ENCODE measurements at places on chromosomes 4 and X.

DNA sequence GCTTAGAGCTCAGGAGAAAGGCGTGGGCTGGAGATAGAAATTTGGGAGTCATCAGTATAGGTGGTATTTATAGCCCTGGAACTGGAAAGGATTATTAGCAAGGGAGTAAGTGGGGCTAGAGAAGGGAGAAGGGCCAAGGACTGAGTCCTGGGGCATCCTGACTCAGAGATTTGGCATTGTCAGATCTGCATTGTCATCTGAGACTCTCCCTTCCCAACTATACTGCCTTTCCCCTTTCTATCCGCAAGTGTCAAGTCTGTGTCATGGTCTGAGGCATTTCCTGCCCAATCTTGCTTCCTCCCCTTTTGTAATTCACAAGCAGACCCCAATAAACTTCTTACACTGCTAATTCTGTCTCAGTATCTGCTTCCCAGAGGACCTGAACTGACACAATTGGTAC, 24.4 kb upstream of the SLC25A43 start:
- DNase-seq: no peak

DNA sequence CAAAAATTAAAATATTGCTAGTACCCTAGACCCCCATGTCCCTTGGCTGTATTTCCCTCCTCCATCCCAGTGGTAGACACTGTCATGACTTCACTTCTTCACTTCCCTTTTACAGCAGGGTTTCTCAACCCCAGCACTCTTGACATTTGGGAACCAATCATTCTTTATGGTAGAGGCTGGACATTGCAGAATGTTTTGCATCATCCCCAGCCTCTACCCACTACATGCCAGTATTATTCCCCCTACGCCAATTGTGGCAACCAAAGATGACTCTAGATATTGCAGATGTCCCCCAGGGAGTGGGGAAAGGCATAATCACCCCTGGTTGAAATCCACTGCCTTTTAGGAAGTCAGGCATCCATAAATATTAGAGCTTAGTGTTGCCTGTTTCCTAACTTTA, 138.6 kb downstream of the AMELX start:
- DNase-seq: no peak

DNA sequence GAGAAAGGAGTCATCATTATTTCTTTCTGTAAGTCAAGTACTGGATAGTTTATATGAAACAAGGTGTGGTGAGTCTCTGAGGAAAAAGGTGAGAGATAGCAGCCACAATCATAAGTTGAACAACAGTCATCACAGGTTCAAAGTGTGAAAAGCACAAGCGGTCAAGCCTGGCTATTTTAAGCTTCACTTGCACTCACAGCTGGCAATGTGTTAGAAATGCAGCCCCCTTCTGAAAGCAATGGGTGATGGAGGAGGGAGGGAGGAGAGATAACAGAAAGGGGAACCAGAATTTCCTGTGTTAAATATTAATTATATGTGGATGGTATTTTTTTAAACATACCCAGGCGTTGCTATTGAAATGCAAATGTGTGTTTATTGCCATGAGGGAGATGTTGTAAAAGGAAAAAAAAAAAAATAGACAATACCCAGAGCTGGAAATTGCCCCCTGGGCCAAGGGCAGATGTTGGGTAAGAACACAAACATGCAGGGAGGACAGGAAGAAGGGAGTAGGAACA, 26.9 kb upstream of the BMP3 start:
- DNase-seq: no peak

- no peak for DNase-seq
These were observed 1177.2 kb downstream of the TECRL start for GRCh38 chr4:63232058-63232457.

DNA sequence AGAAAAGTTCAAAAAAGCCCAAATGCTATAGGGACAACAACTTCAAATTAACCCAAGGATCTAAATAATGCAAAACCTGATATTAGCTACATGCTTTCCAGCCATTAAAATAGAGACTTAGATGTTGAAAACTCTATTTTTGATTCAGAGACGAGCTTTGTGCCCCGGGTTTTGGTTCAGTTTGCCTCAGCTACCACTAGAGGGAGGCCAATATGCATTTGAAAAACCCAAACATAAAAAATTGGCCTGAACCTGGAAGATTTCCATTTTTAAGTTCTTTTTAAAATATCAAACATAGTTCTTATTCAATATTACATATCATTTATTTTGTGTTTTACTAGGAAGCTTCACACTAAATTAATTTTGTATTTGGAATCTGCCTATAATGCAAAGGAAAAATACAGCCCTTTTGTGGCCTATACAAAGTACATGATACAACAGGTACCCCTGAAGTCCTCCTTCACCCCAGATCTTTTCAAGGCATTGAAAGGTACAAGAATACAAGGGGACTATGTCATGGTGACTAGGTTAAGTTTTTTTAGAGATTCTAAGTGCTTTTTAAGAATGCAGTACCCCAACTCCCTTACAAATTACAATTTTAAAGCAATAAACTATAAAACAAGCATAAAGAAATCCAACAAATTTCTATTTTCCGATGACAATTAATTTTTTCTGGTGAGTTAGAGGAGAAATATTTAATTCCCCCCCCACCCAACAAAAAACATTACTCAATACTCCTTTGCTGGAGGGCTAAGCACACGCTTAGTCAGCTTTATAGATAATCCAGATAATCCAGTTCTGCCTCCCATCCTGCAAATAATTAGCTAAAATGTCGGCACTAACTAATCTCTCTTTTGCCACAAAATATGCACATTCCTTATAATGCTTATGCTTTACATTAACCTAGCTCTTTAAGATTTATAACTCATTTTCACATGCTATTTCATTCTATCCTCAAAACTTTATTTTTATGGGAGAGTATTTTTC, 97.7 kb upstream of the PTPN13 start:
- DNase-seq: no peak

- DNase-seq: no peak
These were observed 77.6 kb downstream of the PRKG2 start for GRCh38 chr4:81137446-81137845.

- DNase-seq: no peak
These were observed 5.8 kb downstream of the PAPSS1 start for GRCh38 chr4:107714256-107714655.

- DNase-seq: no peak
These were observed 18.5 kb downstream of the EPHA5 start for GRCh38 chr4:65651751-65652150.

- DNase-seq: no peak
These were observed 41.8 kb upstream of the PDLIM5 start for GRCh38 chr4:94409962-94410361.

- DNase-seq: no peak
These were observed 97.8 kb downstream of the PDGFC start for GRCh38 chr4:156873799-156874198.

DNA sequence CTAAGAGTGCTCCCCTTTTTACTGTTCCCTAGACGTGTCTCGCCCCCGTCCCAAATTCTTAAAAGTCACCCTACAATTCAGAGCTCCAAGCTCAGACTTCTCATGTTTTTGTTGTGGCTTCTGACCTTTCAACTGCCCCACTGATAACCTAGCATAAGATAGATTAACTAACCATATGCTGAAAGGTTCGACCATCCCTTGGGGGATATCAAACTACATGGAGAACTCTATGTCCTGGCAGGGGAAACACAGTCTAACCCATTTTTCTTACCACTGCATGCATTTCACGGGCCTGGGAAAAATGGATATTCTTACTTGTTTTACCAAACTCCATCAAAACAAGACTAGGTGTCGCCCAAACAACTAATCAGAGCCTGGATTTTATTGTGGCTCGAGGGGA, 236.4 kb upstream of the MID1 start:
- DNase-seq: no peak

- DNase-seq: no peak
These were observed 131.4 kb downstream of the TRAM1L1 start for GRCh38 chr4:116953947-116954346.

GRCh38 chr4:29277381-29277780, 1442.8 kb upstream of the PCDH7 start:
- no peak for DNase-seq

DNA sequence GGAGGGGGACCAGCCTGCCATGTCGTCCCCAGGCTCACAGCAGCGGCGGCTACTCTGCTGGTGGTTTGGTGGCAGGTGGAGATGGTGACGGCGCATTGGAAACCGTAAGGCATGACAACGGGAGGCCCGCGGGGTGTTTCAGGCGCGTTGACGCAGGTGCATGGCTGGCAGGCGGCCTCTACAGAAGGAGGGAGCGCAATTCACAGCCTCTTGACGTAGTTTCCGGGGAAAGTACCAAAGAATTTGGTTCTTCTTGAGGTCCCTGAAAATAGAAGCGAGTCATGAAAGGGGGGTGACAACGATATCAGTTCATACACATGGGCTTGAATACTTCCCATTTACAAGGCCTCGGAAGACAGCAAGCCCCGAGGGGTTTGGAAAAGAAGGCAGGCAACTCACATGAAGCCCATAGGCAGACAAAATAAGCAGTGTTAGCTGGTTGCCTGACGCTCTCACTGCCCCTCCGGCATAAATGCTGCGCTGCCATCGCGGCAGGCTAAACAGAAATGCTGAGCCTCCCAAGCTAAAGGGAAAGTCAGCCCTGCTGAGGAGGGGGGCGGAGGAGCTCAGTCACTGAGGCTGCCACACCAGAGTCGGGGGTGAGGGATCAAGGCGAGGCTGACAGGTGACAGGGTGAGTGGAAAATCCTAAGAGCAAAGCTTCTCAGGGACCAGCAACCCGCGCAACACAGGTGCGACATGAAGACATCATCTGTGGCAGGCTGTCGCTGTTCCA, 52.3 kb upstream of the PDLIM3 start:
- peak; percentile 60 for DNase-seq

DNA sequence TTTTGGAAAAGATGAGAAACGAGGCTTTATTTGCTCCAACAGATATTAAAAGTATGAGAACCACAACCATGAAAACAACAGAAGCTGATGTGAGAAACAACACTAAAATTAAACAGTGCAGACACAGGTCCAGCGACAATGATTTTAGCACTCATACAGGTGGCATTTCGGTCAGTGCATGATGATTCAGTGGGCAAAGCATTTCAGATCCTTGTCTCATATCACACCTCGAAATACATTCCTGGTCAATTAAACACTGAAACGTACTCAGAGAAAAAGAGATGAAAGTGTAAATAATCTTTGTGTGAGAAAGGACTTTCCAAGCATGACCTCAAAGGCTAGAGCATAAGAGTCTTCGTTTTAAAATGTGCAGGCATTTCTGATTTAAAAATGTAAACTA, 85.2 kb downstream of the ACOX3 start:
- DNase-seq: no peak

- no peak for DNase-seq
These were observed 97.8 kb upstream of the SPRY1 start for GRCh38 chr4:123298801-123299200.

GRCh38 chr4:24108567-24108966, 218.7 kb upstream of the PPARGC1A start:
- no peak for DNase-seq

- no peak for DNase-seq
These were observed 224.6 kb downstream of the IL15 start for GRCh38 chr4:141860974-141861373.

- DNase-seq: no peak
These were observed 236.0 kb downstream of the AFAP1 start for GRCh38 chr4:7703688-7704087.

GRCh38 chrX:123771449-123772064, 38.7 kb upstream of the THOC2 start:
- no peak for DNase-seq

GRCh38 chrX:48540028-48540375, 488 bp downstream of the TBC1D25 start:
- peak; percentile 33 for DNase-seq

All from stimulated activated CD4-positive, alpha-beta T cell treated with anti-CD3 and anti-CD28 coated beads, Interleukin-12 subunit alpha, Interleukin-12 subunit beta, amount 100 ng/mL, for 48 hours (primary cell).